ENCODE measurements at places on chromosomes 4 and X.

DNA sequence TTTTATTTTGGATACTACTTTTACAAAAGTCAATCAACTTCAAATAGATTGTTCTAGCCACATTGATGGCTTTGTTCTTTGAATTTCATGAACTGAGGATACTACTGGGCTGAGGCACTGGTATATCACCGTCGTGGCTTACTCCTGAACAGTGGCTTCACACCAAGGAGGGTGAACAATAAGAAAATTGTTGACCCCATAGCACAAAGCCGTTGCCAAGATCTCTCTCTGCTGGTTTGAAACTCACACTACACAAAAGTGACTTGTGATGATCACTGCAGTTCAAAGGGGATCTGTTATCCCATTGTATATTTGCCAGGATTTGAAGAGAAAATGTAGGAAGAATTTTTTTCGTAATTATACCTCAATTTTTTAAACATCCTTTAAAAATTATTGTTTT lies 119.6 kb downstream of the PDLIM5 start:
- no peak for DNase-seq

DNA sequence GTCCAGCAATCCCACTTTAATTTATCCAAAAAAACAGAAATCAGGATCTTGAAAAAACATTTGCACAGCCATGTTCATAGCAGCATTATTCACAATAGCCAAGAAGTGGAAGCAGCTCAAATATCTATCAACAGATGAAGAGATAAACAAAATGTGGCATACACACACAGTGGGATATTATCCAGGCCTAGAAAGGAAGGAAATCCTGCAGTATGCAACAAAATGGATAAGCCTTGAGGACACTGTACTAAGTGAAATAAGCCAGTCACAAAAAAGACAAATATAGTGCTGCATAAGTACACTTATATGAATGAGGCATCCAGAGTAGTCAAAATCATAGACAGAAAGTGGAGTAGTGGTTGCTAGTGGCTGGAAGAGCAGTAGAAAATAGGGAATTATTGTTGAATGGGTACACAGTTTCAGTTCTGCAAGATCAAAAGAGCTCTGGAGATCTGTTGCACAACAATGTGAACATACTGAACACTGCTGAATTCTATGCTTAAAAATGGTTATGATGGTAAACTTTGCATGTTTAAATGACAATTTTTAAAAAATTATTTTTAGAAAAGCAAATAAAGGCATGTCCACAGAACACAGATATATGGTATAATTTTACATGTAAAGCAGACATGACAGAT lies 25.6 kb downstream of the CHM start:
- no peak for DNase-seq

DNA sequence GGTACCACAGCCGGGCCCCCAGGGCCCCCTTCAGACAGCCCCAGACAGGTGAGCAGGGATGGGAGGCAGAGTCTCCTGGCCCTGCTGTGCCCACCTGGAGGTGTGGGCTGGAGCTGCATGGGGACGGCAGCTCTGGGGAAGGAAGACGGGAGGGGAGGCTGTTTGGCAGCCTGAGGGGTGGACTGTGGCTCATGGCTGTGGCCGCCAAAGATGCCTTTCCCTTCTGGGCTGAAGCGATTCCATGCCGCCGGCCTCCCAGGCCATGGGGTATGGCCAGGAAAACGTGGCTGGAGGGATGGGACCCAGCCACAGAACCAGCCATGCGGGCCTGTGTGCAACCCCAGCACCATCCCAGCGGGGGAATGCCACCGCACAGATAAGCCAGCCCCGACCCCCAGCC lies 65.7 kb downstream of the FAM53A start:
- DNase-seq: no peak

DNA sequence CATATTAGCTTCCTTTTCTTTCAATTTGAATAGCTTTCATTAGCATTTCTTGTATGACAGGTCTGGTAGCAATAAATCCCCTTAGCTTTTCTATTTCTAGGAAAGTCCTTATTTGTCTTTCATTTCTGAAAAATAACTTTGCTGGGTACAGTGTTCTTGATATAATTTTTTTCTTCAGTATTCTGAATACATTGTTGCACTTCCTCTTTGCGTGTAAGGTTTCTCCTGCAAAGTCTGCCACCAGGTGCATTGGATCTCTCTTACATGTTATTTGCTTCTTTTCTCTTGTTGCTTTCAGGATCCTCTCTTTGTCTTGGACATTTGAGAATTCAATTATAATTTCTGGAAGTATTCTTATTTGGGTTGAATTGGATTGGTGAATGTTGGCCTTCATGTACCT lies 663.7 kb downstream of the GRXCR1 start:
- DNase-seq: no peak

DNA sequence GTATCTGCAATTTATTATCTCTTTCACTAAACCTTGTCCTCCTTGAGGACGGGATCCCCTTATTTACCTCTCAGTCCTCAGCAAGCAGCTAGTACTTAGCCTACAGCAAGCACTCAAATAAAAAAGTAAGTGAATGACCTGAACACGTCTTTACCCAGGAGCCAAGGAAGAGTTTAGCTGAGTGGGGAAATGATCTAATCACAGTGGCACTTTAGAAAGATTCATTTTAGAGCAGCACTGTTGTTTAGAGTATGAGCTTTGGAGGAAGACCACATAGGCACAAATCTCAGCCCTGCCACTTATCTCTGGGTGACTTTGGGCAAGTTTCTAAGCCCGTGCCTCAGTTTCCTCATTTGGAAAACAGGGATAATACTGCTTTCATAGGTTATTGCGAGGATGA lies 2.7 kb downstream of the FAM120C start:
- DNase-seq: no peak

- DNase-seq: no peak
Observed at GRCh38 chrX:1292575-1293290, 24.1 kb downstream of the CSF2RA start.

DNA sequence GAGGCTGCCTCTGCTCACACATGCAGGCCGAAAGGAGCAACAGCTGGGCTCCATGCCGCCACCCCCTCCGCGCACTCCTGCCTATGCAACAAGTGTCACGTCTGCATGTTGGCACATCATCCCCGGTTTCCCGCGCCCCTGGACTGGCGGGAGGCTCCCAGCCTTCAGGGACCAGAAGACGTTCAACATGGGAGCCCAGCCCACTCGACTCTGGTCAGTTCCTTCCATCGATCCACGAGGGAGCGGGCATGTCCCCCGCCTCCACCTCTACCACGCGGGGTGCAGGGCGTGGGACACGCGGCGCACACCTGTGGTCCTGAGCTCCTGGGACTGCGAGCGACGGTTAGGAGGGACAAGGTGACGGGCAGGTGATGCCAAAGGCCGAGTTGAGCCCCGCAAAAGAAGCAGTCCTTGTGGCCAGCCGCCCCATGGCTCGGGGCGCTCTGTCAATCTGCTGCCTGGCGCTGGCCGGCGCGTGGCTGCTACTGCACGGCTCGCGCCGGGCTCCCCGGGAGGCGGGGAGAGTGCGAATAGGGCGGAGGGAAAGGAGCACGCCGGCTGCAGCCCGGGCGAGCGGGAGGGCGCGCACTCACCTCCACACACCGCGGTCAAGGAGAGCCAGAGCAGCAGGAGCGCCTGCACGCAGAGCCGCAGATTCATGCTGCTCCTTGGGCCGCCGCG lies 645 bp downstream of the APLN start:
- no peak for DNase-seq

DNA sequence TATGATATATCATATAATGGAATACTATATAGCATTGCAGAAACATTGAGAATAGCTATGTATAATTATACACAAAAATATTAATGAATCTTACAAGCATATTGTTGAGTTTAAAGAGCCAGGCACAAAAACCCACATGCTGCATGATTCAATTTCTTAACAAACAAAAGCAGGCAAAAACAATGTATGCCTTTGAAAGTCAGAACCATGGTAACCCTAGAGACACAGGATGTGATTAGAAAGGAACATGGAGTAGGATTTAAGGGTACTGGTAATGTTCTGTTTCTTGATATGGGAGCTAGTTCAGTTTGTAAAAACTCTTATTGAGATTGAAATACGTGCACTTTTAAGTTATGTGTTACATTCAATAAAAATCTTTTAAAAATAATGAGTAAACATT lies 21.5 kb downstream of the CXCL8 start:
- DNase-seq: no peak

GRCh38 chr4:85446141-85446861 lies 28.6 kb upstream of the ARHGAP24 start:
- DNase-seq: no peak

DNA sequence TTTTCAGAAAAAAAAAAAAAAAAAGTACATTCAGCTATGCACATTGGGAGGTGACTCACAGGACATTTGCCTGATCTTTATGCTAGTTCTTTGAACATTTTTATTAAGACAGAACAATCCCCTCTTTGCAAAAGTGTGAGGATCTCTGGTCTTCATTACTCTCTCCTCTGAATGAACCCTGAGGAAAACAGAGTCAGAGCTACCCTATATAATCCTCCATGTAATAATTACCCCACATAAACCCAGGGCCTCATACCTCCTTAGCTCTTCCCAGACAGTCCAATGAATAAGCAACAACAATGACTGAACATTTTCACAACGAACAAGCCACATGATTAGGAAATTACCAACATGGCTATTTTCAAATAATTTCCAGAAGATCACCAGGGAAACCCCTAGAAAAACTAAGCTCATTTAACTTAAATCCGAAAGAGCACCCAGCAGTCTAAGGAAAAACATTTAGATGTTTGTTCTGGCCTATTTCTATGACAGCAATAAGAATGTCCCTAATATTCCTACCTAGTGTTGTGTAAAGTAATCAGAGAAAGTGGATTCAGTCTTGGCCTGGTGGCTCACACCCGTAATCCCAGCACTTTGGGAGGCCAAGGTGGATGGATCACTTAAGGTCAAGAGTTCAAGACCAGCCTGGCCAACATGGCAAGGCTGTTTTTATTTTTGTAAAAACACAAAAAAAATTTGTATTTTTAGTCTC lies 37.8 kb downstream of the TBC1D9 start:
- DNase-seq: no peak

- DNase-seq: no peak
Observed at GRCh38 chrX:26580021-26580420, 364.1 kb downstream of the MAGEB5 start.

DNA sequence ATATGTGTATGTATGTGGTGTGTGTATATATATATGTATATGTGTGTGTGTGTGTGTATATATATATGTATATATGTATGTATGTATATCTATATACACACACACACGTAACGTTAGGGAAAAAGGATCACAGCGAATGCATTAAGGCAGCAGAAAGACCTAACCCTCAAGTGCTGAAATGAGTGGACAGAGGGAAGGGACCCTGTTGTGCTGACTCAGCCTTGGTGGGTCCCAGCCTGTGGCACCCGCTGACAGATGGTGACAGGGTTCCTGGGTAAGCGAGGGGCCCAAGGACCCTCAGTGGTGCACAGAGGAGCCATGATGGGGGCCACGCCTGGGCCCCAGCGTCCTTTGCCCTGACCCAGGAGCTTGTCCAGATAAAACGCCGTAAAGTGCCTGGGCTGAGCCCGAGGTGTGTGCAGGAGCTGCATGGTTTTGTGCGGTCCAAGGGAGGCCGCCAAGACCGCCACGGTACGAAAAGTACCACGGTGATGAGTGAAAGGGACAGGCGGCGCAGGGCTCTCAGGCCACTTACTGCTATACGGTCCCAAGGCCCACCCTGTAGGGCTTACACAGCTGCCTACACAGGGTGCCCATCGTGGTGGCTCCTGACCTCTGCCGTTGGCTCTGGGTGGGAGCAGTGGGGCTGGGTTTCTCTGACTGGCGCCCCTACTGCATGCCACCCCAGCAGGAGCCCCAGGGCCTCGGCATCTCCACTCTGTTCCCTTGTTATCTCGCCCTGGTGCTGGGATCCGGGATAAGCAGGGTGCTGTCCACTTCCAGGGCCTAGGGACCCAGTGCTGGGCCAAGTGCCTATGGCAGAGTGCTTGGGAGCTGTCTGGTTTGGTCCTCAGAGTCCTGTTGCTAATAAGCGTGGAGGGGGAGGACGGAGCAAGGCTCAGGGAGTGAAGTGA lies 10.0 kb downstream of the SH3BP2 start:
- no peak for DNase-seq

DNA sequence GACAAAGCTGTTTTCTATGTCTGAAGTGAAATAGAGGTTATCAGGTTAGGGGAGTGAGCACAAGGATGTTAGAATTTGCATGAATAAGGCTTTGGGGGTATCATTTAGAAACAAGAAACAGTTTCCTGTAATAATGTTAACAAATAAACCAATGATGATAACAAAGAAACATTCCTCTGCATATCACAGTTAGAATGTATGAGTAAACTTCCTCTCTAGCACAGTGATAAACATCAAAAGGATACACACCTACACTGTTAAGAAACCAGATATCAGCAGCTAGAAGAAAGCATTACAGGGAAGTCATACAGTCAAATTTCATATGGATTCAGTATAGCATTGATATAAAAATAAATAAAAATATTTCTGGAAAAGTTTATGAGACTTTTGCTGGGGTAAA lies 340.0 kb upstream of the MAGEB16 start:
- no peak for DNase-seq

DNA sequence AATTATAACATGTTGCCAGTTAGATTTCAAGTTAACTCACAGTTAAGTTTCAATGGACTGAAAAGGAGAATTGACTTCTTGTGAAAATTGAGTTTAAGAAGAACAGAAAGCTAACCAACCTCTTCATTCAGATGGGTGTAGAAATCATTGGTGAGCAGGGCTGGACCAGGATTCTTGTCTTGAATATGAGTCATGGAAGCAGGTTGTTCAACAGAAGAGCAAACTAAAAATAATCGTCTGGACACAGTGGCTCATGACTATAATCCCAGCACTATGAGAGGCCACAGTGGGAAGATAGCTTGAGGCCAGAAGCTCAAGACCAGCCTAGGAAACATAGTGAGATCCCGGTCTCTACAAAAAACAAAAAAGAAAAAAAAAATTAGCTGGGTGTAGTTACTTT lies 98.2 kb downstream of the ARSJ start:
- no peak for DNase-seq

DNA sequence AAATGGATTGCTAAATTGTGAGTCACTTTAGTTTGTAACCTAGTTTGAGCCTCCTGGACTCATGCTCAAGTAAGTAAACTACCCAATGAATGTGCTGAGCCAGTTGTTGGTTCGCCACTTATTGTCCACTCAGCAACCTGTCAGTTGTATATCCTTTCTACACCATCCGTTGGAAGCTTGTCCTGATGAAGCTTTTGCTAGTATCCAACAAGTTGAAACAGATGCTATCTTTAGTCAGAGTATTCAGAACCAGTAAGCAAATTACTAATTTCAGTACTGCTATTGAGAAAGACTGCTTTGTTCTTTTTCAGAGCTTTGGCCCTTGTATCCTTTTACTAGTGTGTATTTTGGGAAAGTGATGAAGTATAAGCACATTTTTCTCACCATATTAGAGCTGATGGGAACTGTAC lies 4.3 kb upstream of the NAA15 start:
- DNase-seq: no peak

- no peak for DNase-seq
Observed at GRCh38 chr4:175325230-175325629, 407.1 kb downstream of the ADAM29 start.

DNA sequence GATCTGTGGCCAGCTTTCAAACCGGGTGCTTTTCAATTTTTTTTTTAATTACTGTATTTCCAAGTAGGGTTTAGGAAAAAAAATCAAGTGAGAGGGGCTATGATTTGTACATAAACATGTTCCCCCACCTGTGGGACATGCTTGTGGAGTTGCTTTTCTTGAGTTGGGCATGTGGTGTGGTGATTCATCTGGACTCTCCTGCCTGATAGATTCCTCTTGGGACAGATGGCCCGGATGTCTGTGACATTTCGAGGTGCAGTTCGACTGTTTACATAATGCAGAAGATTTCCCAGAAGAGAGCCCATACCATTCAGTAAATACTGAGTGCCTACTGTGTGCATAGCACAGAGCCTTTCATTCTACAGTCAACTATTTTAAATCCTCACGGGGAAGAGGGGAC lies 49.9 kb downstream of the DOCK11 start:
- no peak for DNase-seq

- no peak for DNase-seq
Observed at GRCh38 chrX:38799995-38800580, 1.2 kb upstream of the MID1IP1 start.
